ENCODE measurements at places on chromosomes 11 and 22. TPM values are rescaled to one million over a fixed set of nuclear protein-coding genes. Genes with fewer than 3 reads are reported as not detected.
A peak's percentile ranks its signal among the peaks of the same experiment; 100 is the strongest.

GRCh38 chr11:46380340-46381047, 975 bp upstream of the MDK start:
- peak; percentile 59 for DNase-seq

The OR51B2 gene
- not detected for total RNA-seq

DNA sequence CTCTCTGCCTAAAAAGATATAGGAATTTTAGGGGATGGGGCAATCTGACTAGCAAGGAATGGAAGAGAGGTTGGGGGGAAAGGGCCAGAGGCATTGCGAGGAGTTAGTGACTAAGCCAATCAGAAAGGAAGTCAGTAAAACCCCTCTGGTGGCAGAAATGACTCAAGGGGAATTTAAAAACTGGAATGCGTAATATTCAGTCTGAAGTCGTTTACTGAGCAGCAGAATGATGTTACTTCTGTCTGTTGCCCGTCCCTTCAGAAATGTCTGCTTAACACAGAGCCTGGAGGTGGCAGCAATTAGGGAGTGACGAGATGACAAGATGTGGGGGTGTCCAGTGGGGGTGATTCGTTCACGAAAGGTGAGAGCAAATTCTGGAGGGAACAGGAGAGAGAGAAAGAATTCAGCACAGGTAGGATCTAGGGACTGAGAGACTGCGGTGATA, 107.7 kb upstream of the CLMP start:
- peak; percentile 6 for DNase-seq

The TMEM151A gene
- total RNA-seq: not detected

DNA sequence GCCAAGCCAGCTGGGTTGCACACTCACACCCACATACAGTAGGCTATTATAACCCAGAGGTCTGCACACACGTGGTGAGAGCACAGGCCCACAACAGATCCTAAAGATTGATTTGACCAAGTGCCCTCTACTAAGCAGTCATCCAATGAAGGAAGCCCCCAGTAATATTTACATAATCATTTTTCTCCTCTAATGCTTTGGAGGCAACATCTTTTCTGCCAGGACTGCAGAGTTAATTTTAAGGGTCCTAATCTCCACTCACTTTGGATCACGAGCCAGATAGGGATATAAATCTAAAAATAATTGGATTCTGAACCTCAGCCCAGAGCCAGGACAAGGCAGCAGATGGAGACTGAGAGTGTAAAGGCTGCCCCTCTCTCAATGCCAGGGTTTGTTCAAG, 49.1 kb upstream of the MTNR1B start:
- DNase-seq: no peak

The LARGE2 gene
- total RNA-seq: not detected

The ARRB1 gene
- total RNA-seq: 167 TPM

GRCh38 chr11:3223932-3224381, 5.3 kb upstream of the MRGPRG start:
- no peak for DNase-seq

- no peak for DNase-seq
Observed at GRCh38 chr22:35712672-35713071, 5.0 kb upstream of the APOL5 start.

The C11orf87 gene
- not detected for total RNA-seq

DNA sequence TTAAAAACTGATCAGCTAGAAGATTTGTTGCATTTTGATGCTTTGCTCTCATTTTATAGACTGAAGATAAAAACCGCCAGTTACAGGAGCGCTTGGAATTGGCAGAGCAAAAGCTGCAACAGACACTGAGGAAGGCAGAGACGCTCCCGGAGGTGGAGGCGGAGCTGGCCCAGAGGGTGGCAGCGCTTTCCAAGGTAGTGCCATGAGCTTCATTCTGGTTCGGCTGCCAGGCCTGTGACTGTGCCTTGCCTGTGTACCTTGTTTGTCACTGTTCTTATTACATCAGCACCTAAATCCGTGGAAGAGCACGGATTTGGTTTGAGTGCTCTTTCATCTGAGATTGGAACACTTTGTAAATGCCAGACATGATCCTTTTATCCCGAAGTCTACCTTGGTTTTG, 61.4 kb downstream of the PPFIA1 start:
- DNase-seq: no peak

- DNase-seq: no peak
Observed at GRCh38 chr11:130418756-130419155, 9.7 kb downstream of the ADAMTS8 start.

GRCh38 chr11:128482512-128483191, 104.7 kb downstream of the ETS1 start:
- DNase-seq: no peak

The PLAAT3 gene
- total RNA-seq: 77.4 TPM

DNA sequence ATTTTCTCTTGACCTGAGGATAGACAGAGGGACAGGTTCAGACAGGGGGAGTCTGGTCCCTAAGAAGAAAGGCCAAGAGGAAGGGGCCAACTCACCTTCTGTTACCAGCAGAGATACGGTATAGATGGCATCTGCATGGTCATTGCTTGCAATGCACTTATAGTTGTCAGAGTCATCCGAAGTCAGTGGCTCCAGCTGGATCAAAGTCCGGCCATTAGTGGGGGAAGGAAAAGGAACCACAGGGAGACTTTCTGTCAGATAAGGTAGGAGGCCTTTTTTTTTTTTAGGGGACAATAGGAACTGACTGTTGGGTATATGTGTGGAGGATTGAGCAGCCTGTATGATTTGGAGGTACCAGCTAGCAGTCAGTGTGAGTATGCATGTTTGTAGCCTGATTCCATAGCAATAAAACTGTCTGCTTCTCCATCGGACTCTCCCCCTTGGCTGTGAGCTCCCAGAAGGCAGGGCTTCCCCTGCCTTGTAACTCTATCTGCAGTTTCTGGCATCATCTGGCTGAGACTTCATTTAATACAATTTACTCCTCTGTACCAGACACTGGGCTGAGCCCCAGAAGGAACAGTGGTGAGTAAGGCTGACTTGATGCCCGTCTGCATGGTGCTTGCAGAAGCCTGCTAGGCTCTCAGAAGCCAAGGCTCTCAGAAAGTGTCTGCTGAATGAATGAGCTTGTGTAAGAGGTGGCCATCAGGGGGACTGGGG, 5.7 kb downstream of the IGSF22 start:
- DNase-seq: no peak

The MMP12 gene
- total RNA-seq: not detected

DNA sequence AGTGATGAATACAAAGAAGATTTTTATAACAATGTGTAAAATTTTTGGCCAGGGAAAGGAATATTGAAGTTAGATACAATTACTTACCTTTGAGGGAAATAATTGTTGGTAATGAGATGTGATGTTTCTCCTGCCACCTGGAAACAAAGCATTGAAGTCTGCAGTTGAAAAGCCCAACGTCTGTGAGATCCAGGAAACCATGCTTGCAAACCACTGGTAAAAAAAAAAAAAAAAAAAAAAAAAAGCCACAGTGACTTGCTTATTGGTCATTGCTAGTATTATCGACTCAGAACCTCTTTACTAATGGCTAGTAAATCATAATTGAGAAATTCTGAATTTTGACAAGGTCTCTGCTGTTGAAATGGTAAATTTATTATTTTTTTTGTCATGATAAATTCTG, 5.3 kb downstream of the BIRC3 start:
- DNase-seq: no peak

- DNase-seq: no peak
Observed at GRCh38 chr11:116538677-116539076, 234.1 kb downstream of the BUD13 start.

DNA sequence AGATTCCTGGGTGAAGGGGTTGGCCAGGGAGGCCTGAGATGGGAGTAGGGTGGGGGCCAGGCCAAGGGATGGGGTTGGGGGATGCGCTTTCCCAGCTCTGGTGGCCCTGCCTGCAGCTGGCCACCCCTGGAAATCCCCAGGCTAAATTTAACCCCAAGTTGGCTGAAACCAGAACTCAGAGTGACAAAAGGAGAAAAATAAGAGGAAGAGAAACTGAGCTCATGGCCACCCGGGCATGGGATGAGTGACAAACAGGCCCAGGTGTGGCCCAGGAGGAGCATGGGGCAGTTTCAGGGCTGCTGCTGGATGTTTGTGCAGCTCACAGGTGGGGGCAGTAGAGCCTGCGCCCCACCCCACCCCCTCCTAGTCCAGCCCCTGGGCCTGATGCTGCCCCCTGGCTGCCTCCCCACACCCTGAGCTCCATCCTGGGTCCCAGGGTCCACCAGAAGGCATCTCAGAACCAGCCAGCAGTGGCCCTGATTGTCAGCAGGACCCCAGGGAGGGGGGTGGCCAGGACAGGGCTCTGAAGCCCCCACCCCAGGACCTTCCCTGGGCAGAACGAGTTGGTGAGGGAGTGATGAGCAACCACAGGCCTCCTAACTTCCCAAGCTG, 48.0 kb downstream of the IGLL5 start:
- no peak for DNase-seq

DNA sequence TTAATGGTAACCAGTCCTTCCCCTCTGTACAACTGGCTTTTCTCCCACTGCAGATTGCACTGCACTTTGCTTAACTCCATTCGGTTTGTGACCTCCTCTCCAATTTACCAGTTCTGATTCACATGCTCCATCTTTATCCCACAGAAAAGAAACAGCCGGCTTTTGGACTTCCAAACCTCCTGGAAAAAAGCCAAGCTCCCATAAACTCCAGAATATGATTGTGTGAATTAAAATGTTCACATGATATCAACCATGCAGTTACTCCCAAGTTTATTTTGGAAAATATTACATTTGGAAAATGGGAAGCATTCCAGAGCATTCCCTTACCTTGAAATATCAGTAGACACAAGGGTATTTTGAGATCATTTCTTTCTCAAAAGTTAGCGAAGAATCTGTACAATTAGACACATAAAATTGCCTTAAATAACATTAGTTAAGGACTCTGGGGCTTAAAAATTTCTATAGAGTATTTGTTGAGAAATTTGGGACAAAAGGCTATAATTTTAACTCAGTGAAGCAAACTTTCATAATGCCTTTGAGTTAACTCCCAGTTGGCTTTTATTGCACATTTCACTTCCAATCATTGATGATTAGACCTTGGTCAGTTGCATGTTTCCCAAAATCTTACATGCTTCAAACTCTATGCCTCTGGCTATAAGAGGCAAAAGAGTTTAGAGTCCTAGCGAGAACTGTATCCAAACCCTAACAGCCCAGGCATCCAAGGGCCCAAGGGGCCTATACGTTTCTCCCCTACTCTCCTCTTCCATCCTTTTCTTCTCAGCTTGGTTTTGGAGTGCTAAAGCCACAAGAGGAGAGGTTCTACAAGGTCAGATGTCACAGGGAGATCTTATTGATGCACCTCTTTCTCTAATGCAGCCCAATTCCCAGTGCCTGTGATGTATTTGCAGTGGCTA, 23.6 kb upstream of the TMEM135 start:
- DNase-seq: no peak

The ATG2A gene
- total RNA-seq: 13.5 TPM

DNA sequence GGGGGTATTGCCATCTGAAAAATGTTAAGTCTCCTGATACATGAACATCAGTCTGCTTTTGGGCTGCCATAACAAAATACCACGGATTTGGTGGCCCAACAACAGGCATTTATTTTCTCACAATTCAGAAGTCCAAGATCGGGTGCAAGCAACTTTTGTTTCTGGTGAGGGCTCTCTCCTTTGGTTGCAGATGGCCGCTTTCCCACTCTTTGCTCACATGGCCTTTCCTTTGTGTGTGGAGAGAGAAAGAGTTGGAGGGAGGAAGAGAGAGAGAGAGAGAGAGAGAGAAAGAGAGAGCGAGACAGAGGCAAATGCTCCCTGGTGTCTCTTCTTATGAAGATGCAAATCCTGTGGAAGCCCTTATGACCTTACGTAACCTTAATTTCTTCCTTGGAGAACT, 2.5 kb upstream of the KRTAP5-2 start:
- no peak for DNase-seq

Data from dermis microvascular lymphatic vessel endothelial cell (primary cell).